Left lung (tissue), 14 donors: ENCODE measurements at places on chromosomes 1 and 21.

DNA sequence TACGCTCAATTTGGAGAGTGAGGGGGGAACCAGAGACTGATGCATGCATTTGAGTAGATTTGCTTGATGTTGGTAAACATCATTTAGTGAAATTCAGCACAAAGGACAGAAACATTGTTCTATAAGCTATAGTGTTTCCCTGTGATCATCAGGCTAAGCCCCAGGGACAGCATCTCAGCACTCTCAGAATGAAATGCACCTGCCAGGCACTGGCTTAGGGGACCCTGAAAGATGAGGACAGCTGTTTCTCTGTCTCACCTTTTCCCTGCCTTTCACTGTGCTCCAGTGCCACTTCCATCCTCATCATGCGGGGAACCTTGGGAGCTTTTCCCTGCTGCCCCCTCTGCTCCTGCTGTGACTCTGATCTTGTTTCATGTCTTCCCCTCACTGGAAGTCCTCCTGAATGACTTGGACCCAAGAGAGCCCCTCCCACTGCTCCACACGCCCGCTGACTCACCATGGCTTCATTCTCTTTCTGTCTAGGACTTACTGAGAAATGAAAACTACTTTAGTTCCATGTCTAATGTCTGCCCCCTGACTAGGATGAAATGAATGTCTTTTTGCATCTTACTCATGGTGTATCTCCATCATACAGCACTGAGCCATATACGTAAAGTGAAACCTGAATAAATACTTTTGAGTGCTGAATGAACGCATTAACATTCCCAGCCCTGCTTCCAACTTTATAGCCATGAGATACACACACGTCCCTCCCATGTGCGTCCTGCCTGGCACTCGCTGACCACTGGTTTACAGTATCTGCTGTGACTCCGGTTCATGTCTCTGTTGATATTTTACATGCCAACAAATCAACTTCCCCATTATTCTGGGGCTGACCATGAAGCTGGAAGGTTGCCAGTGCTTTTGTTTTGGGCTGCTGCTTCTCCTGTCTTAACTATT is 182.0 kb downstream of the PCP4 start:
- no peaks in the 10 kb centered on the region for H3K36me3 ChIP-seq
- H3K4me3 ChIP-seq, result no peak overlapping the region
- H3K27ac ChIP-seq, result no peak overlapping the region
- no peak for DNase-seq
- no peaks in the 10 kb centered on the region for H3K4me1 ChIP-seq

DNA sequence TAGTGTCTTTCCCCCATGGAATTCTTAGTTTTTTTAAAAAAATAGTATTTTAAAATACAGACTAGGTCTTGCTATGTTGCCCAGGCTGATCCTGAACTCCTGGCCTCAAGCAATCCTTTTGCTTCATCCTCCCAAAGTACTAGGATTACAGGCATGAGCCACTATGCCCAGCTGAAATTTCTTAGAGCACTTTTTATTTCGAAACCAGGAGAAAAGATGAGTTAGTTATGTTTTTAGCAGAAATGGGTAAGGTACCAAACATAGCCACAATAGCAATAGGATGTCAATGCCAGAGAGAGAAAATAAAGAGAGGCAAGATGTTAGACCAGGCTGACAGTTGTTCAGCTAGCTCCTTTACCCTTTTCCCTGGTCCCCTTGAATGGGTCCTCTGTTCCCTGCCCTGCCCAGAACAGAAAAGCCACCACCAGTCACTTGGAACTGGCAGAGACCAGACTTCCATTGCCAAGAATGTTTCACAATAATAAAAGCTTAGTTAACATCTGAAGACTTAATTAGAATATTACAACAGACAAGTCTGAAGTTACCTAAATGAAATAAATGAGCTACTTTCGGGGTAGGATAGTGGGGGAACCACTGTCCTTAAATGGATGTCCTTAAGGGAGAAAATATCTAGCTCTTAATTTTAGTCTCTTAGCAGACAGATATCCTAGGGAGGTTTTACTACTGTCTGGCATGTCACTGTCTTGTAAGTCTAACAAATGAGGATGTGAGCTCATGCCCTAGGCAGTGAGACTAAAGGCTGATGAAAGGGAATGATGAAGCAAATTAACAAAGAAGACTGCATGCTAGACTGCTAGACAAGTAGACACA is 54.3 kb downstream of the ABL2 start:
- no peaks in the 10 kb centered on the region for H3K36me3 ChIP-seq
- peak overlapping the region; percentile 20 for H3K27ac ChIP-seq
- no peak overlapping the region for H3K4me3 ChIP-seq
- no peak for DNase-seq
- no peaks in the 10 kb centered on the region for H3K27me3 ChIP-seq

- H3K27ac ChIP-seq, result no peak overlapping the region
- no peak overlapping the region for H3K4me3 ChIP-seq
- H3K27me3 ChIP-seq, result no peaks in the 10 kb centered on the region
- no peaks in the 10 kb centered on the region for H3K4me1 ChIP-seq
Observed at GRCh38 chr1:94434365-94435045, 16.3 kb downstream of the ABCD3 start.

DNA sequence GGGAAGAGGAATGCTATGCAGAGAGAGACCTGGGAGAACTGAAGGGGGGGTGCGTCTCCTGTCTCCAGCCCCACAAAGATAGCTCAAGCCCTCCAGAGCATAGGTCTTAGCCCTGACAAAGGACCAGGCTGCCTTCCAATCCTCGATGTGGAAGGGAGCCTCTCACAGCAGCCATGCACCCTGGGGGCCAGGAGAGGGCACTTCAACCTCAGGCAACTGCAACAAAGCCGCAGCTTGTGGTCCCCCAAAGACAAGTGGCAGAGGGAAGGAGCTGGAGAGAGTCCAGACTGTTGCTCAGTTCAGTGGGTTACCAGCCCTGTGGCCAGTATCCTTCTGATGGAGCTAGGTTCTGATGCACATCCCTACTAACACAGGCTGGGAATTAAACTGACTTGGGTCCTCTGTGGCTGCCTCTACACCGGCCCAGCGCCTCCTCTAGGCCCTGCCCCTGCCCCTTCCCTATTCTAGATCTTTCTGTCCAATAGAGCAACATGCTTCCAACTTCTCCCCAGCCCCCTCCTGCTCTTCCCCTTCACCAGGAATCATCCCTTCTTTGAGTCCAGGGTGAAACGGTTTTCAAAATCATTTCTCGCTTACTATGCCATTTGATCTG is 100.7 kb upstream of the SPATA6 start:
- no peaks in the 10 kb centered on the region for H3K27me3 ChIP-seq
- H3K4me3 ChIP-seq, result no peak overlapping the region
- peak overlapping the region; percentile 26 for H3K27ac ChIP-seq
- no peaks in the 10 kb centered on the region for H3K36me3 ChIP-seq
- peak; percentile 64 for DNase-seq

DNA sequence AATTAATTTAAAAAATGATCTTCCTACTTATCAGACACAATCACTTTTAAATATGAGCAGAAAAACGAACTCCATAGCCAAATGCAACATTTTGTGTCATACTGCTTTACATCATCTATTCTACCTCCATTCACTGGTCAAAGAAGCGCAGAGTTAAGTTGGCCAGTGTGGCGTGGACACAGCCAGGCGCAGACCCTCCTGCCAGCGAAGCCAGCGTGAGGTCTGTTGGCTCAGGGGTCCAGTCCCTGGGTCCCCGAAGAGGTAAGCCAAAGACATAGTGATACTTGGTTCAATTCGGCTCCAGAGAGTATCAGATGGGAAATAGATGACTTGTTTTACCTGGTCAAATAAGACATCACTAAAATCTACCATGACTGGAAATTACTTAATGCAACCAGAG is 59.2 kb downstream of the B3GALT5 start:
- H3K36me3 ChIP-seq, result no peaks in the 10 kb centered on the region
- no peak overlapping the region for H3K27ac ChIP-seq
- H3K4me3 ChIP-seq, result no peak overlapping the region
- no peaks in the 10 kb centered on the region for H3K27me3 ChIP-seq
- no peak for DNase-seq
